ENCODE measurements at places on chromosomes 3 and 15.
A peak's percentile ranks its signal among the peaks of the same experiment; 100 is the strongest.

GRCh38 chr3:38297947-38298711, 16.0 kb downstream of the SLC22A14 start:
- peak; percentile 30 for DNase-seq

GRCh38 chr3:146217324-146217723, 33.6 kb downstream of the PLSCR4 start:
- peak; percentile 2 for DNase-seq

DNA sequence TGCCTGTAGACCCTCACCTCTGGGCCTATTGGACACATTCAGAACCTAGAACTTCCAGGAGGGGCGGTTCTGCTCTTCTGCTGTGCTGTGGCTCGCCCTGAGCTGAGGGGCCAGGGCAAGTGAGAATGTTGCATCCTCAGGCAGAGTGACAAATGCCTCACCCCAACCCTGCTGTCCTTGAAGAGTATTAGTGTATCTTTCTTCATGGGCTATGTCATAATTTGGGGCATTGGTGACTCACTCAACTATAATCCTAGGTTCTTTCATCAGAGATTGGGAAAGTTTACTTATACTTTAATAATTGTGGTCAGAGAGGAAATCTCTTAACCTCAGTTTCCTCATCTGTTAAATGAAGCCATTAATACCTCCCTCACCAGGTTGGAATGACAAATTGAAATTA, 143.8 kb downstream of the SV2B start:
- DNase-seq = no peak

DNA sequence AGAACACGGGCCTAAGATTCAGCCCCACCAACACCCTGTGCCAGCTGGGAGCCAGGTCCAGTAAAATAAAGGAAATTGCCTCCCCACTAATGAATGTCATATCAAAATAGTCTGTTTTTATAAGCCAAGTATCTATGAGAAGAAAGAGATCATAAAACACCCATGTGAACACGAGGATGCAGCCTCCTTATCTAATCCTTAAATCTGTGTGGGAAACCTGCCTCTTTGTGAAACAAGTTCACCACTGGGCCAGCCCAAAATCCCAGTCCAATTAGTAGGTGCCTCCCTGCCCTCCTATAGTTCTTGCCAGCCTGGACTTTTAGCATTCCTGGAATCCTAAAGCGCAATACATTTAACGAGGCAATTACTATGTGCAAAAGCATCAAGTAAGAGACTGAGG, 42.0 kb downstream of the SCAPER start:
- no peak for DNase-seq

- DNase-seq = no peak
Measured at GRCh38 chr3:140470962-140471361, 206.9 kb upstream of the TRIM42 start.

GRCh38 chr15:94494732-94495131, 263.4 kb downstream of the MCTP2 start:
- DNase-seq = no peak

- DNase-seq = no peak
Measured at GRCh38 chr3:10558736-10559135, 53.4 kb upstream of the ATP2B2 start.

GRCh38 chr3:122678506-122678905, 2.1 kb upstream of the PARP14 start:
- DNase-seq = no peak

All from ACHN (cell line).